ENCODE measurements at places on chromosomes 7 and 10.

DNA sequence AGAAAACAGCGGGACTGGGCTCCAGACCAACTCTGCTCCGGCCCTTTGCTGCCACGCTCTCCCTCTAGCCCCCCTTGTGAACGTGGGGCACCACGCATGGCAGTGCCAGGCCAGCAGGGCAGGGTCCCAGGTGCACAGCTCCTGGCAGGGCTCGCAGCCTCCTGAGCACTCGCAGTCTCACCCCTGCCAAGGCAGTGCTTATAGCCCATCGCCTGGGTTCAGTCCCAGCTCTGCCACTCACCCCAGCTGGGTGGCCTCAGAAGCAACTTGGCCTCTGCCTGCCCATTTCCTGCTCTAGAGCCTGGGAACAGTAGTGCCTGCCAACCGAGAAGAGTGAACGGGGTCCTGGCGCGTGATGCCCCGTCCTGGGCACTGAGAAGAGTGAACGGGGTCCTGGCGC, 36.3 kb downstream of the CFAP46 start:
- DNase-seq = no peak

DNA sequence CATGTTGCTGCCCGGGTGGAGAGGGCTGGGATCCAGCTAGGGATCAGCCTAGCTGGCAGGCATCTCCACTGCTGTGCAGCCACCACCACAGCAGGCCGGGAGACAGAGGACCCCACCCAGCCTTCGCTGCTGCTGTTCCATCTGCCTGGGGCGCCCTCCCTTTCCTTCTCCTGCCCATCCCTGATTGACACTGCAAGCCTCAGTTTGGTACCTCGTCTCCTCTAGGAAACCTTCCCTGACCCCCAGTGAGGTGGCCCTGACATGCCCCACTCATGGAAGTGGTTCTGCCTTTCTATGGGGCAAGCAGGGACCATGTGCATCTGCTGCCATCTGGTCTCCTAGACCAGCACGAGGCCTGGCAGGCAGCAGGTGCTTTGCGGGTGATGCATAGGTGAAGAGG, 30.4 kb upstream of the DPYSL4 start:
- DNase-seq = no peak

GRCh38 chr7:32206987-32207386, 136.8 kb upstream of the PDE1C start:
- DNase-seq = no peak

GRCh38 chr10:73908853-73909539, 1.9 kb upstream of the PLAU start:
- DNase-seq = no peak

DNA sequence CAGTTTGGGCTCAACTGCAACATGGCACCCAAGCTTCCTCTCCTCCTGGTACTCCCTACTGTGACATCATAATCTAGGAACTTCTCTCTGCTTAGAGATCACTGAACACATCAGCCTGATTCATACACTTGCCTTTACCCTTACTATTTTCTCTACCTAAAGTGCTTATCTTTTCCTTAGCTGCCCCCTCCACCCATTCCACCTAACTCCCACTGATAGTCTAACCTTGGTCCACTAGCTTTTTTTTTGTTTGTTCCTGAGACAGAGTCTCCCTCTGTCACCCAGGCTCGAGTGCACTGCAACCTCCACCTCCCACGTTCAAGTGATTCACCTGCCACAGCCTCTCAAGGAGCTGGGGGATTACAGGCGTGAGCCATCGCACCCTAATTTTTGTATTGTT, 15.9 kb downstream of the CUL2 start:
- DNase-seq = no peak

Data from hematopoietic multipotent progenitor cell treated with erythropoietin and hydrocortisone succinate and interleukin-3 and kit ligand, for 17 days (in vitro differentiated cells).